ENCODE measurements at places on chromosomes 1 and 21.

GRCh38 chr21:14241297-14241696 lies 25.3 kb downstream of the RBM11 start:
- H3K27me3 ChIP-seq, result no peaks in the 10 kb centered on the region
- no peak overlapping the region for H3K4me3 ChIP-seq
- H3K27ac ChIP-seq, result no peak overlapping the region
- no peaks in the 10 kb centered on the region for H3K36me3 ChIP-seq

- peaks cover 54% of the 10 kb centered on the region for H3K27me3 ChIP-seq
- H3K4me1 ChIP-seq, result peaks cover 35% of the 10 kb centered on the region
- no peaks in the 10 kb centered on the region for H3K36me3 ChIP-seq
- H3K4me3 ChIP-seq, result peak overlapping the region; percentile 64
- no peak for DNase-seq
Measured at GRCh38 chr1:902802-903201, 20.9 kb upstream of the SAMD11 start.

- no peak overlapping the region for H3K27ac ChIP-seq
- H3K36me3 ChIP-seq, result no peaks in the 10 kb centered on the region
- H3K4me1 ChIP-seq, result no peaks in the 10 kb centered on the region
- DNase-seq, result no peak
Measured at GRCh38 chr1:223338811-223339746, 24.9 kb downstream of the SUSD4 start.

DNA sequence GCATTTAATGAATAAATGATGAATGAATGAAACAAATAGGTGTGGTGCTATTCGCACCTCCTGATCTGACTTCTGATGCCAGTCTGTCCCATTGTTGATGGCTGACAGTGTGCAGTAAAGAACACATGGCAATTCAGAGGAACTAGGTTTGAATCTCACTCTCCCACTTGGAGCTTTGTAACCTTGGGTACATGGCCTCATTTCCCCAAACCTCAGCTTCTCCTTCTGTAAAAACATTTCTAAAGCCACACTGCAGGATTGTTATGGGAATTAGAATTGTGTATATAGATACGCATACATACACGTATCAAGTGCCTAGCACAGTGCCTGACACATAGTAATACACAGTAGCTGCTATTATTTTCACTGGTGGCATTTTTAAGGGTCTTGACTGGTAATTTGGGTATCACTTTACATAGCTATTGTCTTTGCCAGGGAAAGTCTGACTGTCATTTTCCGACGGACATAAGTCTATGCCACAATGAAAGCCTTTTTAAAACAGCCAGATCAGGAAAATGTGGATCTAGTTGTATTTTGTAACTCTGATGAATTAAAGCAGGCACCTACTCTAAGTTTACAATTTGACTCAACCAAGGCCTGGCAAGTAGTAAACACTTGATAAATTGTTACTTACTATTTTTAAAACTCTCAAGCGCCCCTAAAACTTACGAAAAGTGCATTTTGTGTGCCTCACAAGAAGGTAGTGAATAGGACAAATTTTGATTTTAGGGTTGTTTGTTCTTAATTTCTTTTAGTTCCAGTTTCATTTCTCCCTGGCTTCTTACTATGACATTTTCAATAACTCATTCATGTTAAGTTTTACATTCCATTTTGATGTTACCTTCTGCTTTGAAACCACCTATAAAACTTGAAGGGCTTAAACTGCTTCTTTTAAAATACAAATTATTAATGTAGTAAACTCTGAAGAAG lies 164.4 kb downstream of the SDCCAG8 start:
- H3K4me3 ChIP-seq, result no peak overlapping the region
- H3K27me3 ChIP-seq, result no peaks in the 10 kb centered on the region
- DNase-seq, result no peak
- H3K4me1 ChIP-seq, result peaks cover 16% of the 10 kb centered on the region
- H3K36me3 ChIP-seq, result peaks cover 10% of the 10 kb centered on the region
- H3K27ac ChIP-seq, result no peak overlapping the region

GRCh38 chr1:24893431-24893830 lies 36.6 kb downstream of the RUNX3 start:
- no peak overlapping the region for H3K4me3 ChIP-seq
- H3K36me3 ChIP-seq, result peaks cover 13% of the 10 kb centered on the region
- H3K4me1 ChIP-seq, result peaks cover 8% of the 10 kb centered on the region
- H3K27me3 ChIP-seq, result no peaks in the 10 kb centered on the region
- H3K27ac ChIP-seq, result no peak overlapping the region

DNA sequence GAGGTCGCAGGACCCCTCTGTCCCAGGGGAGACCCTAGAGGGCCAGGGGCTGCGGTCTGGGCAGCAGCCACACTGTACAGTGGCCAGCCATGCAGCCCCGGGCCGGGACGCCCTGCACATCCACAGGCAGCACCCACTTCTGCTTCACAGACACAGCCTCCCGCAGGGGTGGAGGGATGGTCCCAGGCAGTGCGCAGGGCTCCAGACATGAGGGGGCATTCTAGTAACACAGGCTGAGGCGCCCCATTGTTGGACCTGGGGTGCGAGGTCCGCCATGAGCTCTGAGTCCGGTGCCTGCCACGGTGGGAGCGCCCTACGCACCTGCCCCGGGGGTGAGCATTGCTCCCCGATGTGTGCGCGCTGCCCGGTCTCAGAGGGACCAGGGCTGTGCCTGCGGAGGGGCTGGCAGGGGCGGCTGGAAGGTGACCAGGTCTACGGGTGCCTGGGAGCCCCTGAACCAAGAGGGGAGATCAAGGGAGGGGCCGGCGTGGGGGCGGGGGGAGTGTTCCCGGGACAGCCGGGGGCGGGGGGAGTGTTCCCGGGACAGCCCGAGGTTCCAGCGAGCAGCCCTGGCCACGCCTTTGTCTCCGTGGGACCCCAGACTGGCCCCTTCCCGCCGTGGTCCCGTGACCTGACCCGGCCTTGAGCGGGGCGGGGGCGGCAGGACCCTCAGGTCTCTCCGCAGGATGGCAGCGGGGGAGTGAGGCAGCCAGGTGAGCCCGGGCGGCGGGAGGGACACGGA lies 4.5 kb downstream of the MMEL1 start:
- no peaks in the 10 kb centered on the region for H3K36me3 ChIP-seq
- no peak for DNase-seq
- no peak overlapping the region for H3K27ac ChIP-seq
- H3K4me3 ChIP-seq, result no peak overlapping the region

DNA sequence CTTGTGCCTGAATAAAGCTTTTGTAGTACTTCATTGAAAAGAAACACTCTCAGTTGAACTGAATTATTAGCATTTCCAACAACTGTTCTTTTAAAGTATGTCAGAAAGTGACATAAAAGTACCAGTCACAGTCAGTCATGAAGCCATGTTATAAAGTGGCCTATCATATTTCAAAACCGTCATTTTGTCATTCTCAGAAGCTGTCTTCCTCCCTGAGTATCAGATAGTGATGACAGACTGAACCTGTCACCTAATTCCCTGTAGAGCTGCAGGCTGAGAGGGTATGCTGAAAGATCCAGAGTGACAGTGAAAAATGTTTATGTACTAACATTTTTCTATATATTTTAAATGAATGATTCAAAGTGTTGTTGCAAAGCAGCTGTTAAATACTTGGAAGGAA lies 1121.7 kb upstream of the PRMT6 start:
- no peak for DNase-seq
- H3K27ac ChIP-seq, result no peak overlapping the region
- H3K4me1 ChIP-seq, result no peaks in the 10 kb centered on the region
- H3K27me3 ChIP-seq, result peaks cover 5% of the 10 kb centered on the region
- no peaks in the 10 kb centered on the region for H3K36me3 ChIP-seq
- no peak overlapping the region for H3K4me3 ChIP-seq

DNA sequence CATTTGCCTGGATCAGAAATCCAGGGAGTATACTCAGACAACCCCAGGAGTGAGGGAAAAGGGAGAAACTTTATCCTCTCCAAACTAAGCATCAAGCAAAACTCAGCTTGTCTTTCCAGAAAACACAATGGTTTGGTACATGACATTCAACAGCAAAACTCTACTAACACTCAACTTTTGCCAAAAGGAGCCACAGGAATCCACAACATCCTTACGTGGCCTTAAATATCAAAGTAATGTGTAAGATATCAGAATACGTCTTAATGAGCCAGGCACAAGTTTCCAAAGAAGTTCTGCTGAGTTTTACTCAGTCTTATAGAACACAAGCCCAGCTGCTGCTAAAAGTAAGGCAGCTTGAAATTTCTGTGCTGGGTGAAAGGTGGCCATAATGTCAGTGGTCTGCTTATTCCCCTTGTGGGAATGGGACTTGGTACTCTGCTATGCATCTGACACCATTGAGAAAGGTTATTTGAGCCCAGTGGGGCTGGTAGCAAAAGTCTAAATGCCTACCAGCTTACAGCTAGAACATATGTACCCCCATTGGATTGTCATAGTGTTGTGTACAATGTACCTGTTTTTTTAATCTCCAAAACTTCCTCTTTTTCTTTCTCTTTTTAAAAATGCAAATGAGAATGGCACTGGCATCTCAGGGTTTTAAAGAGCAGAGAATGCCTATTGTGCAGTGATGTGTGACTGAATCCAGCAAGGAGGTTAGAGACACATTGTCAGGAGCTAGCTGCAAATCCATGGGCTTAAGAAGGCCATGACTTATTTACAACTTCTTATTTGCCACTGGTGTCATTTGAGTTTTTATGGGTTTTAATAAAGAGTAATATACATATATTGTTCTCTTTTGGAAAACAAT lies 62.0 kb upstream of the ST6GALNAC3 start:
- H3K4me3 ChIP-seq, result no peak overlapping the region
- H3K4me1 ChIP-seq, result peaks cover 14% of the 10 kb centered on the region
- no peaks in the 10 kb centered on the region for H3K27me3 ChIP-seq
- H3K36me3 ChIP-seq, result no peaks in the 10 kb centered on the region

GRCh38 chr21:42763581-42764442 lies 110.4 kb downstream of the PDE9A start:
- H3K27ac ChIP-seq, result no peak overlapping the region
- H3K36me3 ChIP-seq, result no peaks in the 10 kb centered on the region
- H3K27me3 ChIP-seq, result no peaks in the 10 kb centered on the region

GRCh38 chr1:153058154-153058553 lies 842 bp upstream of the SPRR2A start:
- no peaks in the 10 kb centered on the region for H3K36me3 ChIP-seq
- H3K27me3 ChIP-seq, result peaks cover 55% of the 10 kb centered on the region
- H3K4me1 ChIP-seq, result no peaks in the 10 kb centered on the region
- H3K4me3 ChIP-seq, result no peak overlapping the region
- no peak for DNase-seq
- H3K27ac ChIP-seq, result no peak overlapping the region

GRCh38 chr21:42684109-42684916 lies 30.9 kb downstream of the PDE9A start:
- H3K4me1 ChIP-seq, result peaks cover 10% of the 10 kb centered on the region
- H3K27ac ChIP-seq, result no peak overlapping the region
- H3K27me3 ChIP-seq, result peaks cover 21% of the 10 kb centered on the region
- H3K4me3 ChIP-seq, result peak overlapping the region; percentile 74

- no peaks in the 10 kb centered on the region for H3K27me3 ChIP-seq
- no peaks in the 10 kb centered on the region for H3K36me3 ChIP-seq
- DNase-seq, result no peak
- H3K4me1 ChIP-seq, result no peaks in the 10 kb centered on the region
- H3K4me3 ChIP-seq, result no peak overlapping the region
Measured at GRCh38 chr1:89980605-89981004, 14.3 kb upstream of the ZNF326 start.

DNA sequence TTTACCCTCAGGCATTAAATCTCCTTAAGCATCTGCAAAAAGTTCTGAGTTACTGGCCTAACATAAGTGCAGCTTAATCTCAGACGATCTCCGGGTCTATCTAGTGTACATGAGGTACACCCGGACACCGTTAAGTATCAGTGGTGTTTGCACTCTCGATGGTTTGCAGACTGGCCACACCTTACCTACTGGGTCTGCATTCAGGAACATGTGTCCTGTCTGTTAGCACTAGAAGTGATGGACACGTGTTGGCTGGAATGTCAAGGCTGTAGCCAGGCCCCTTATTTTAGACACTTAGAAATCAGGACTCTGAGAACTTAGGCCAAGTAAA lies 783 bp upstream of the AGL start:
- no peaks in the 10 kb centered on the region for H3K36me3 ChIP-seq
- H3K4me3 ChIP-seq, result peak overlapping the region; percentile 97
- H3K4me1 ChIP-seq, result peaks cover 34% of the 10 kb centered on the region
- peak overlapping the region; percentile 93 for H3K27ac ChIP-seq
- H3K27me3 ChIP-seq, result no peaks in the 10 kb centered on the region

DNA sequence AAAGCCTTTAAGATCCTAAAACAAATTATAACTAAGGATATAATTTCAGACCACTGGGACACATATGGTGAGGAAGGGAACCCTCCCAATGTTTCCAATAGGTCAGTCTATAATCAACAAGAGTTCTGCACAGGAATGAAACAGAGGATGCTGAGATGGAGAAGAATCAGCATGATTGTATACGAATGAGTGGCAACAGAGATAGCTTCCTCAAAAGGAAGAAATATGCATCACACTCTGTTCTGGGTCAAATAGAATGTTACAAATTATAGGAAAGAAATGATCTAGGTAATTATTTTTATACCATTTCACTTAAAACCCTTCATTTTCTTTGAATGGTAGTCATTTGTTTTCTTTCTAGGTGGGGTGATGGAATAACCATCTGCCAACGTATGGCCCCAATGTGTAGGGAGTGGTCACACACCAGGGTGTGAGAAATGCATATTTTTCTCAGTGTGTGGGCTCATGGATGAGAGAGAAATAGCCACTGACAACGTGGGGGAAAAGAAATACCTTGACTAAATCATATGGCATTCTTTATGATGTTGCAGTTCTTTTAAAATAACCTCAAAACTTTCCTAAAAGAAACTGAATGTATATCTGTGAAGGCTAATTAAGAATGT lies 104.6 kb upstream of the IVNS1ABP start:
- no peak overlapping the region for H3K4me3 ChIP-seq
- H3K36me3 ChIP-seq, result no peaks in the 10 kb centered on the region
- H3K27ac ChIP-seq, result no peak overlapping the region
- peaks cover 11% of the 10 kb centered on the region for H3K27me3 ChIP-seq
- H3K4me1 ChIP-seq, result no peaks in the 10 kb centered on the region
- no peak for DNase-seq

DNA sequence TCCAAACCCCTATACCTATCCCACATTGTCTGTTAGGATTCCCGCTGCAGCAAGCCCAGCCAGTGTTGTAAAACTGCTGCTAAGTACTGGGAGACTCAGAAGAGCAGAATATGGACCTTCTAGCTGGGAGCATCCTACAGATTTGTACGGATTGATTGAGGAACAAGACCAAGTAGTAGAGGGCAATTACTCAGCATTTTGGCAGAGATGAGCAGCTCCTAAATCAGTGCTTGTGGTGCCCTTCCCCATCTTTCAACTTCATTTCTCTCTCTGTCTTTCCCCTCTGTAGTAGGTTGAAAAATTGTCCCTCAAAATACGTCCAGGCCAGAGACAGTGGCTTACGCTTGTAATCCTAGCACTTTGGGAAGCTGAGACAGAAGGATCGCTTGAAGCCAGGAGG lies 37.3 kb upstream of the HTR1D start:
- no peaks in the 10 kb centered on the region for H3K36me3 ChIP-seq
- no peak overlapping the region for H3K27ac ChIP-seq
- DNase-seq, result no peak
- no peak overlapping the region for H3K4me3 ChIP-seq
- no peaks in the 10 kb centered on the region for H3K4me1 ChIP-seq
- H3K27me3 ChIP-seq, result peaks cover 8% of the 10 kb centered on the region

- H3K27ac ChIP-seq, result peak overlapping the region; percentile 84
- H3K27me3 ChIP-seq, result no peaks in the 10 kb centered on the region
- H3K36me3 ChIP-seq, result no peaks in the 10 kb centered on the region
- peak; percentile 26 for DNase-seq
- H3K4me1 ChIP-seq, result peaks cover 16% of the 10 kb centered on the region
Measured at GRCh38 chr1:231590453-231591198, 36.0 kb upstream of the DISC1 start.

Data from naive B cell (primary cell).